ENCODE measurements at places on chromosomes 1 and 21.

- no peak for DNase-seq
These were observed 3.5 kb downstream of the KRTAP10-2 start for GRCh38 chr21:44547656-44548331.

GRCh38 chr1:225425201-225425786 lies 2.5 kb downstream of the LBR start:
- no peak for DNase-seq

- no peak for DNase-seq
These were observed 85.5 kb downstream of the CAMK2N1 start for GRCh38 chr1:20400341-20401177.

DNA sequence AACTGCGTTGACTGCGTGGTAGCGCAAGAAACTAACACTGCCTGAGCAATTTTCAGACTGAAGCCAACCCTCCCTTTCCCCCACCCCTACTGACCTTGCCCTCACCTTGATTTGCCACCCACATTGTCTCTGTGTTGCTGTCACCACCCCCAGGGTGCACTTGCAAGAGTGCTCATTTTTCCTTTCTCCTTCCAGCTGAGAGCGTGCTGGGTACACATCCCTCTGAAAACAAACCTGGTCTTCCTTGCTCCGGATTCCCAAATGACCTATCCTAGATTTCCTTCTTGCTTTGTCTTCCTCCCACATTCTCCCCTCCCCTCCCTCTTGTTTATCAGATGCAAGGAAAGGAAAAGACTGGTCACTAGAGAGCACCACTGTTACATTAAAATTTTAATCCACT lies 24.2 kb downstream of the MPZ start:
- no peak for DNase-seq

GRCh38 chr21:37642493-37642892 lies 273.8 kb downstream of the KCNJ6 start:
- DNase-seq = no peak

DNA sequence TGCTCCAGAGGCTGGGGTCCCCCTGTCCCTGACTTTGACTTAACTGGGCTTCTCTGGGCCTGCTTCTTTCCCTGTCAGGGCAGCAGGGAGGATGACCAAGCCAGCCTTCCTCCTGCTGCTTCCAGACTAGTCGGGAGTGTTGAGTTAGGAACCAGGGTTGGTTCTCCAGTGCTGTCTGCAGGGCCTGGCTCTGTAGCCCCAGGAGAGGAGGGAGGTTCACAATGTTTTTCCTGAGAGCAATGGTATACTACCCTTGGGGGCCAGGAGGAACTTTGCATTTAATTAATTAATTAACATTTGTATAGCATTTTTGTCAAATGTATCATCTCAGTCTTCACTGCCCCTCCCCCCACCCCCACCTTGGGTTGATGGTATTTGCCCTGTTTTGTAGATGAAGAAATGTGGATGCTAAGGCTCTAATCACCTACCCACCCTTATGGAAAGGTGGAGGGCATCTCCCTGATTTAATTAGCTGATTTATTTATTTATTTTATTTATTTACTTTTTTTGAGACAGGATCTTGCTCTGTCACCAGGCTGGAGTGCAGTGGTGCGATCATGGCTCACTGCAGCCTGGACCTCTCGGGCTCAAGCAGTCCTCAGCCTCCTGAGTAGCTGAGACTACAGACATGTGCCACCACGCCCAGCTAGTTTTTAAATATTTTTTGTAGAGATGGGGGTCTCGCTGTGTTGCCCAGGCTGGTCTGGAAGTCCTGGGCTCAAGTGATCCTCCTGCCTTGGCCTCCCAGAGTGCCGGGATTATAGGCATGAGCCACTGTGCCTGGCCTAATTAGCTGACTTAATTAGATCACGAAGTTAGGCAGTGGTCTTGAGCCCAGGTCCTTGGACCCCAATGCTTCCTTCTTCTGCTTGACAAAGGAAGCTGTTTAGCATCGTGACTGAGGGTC lies 6.6 kb downstream of the H6PD start:
- no peak for DNase-seq

DNA sequence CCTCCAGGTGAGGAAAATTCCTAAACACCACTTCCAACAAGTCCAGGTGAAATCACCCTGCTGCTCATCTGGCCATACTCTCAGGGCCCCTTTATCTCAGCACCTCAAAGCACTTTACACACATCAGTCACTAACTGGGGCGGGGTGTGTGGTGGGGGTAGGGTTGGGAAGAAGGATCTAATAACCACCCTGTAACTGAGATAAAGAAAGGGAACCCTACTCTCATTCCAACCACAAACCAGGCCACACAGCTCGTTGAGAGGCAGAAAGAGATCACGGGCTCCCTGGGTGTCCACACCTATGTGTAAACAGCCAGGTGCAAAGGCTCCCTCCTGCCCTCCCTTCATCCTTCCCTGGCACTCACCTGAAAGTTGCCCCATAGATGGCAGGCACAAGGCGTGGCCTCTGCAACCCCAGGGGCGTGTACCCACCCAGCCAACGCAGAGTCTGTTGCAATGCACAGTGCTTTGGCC lies 20.4 kb downstream of the GPR161 start:
- no peak for DNase-seq

GRCh38 chr1:165014753-165015152 lies 341.8 kb downstream of the LMX1A start:
- no peak for DNase-seq

DNA sequence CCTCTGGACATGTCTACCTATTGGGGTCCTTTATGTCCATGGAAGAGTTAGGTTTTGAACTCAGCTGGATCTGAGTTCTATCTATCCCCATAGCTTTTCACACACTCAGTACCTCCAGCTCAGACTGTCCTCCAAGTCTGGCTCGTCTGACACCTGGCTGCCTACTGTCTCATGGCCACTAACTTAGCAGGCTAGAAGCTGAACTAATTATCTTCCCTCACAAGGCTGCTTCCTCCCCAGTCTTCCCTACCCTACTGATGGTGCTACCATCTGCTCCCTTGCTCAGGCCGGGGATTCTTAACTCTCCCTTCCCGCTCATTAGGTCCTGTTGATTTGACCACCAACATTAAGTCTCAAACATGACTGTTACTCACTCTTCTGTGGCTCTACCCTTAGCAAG lies 13.4 kb downstream of the VANGL2 start:
- DNase-seq = no peak

DNA sequence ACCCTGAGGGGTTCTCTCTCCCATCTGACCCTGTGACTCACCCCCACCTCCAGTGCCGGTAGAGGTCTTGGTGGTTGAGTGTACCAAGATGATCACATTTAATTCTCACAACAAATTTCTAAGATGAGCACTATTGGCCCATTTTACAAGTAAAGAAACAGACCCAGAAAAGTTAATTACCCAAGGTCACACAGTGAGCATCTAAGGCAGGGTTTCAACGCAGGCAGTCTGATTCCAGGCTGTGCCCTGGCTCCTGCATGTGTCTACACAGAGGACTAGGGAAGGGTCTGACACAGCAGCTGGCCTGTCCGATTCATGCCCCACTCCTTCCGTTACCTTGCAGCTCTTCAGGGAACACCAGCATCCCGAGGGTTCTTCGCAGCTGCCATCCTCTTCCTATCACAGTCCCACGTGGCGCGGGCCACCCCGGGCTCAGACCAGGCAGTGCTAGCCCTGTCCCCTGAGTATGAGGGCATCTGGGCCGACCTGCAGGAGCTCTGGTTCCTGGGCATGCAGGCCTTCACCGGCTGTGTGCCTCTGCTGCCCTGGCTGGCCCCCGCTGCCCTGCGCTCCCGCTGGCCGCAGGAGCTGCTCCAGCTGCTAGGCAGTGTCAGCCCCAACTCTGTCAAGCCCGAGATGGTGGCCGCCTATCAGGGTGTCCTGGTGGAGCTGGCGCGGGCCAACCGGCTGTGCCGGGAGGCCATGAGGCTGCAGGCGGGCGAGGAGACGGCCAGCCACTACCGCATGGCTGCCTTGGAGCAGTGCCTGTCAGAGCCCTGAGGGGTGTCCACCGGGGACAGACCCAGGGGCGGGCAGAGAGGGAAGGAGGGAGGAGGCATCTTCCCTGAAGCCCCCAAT lies 7.5 kb downstream of the NCDN start:
- no peak for DNase-seq

DNA sequence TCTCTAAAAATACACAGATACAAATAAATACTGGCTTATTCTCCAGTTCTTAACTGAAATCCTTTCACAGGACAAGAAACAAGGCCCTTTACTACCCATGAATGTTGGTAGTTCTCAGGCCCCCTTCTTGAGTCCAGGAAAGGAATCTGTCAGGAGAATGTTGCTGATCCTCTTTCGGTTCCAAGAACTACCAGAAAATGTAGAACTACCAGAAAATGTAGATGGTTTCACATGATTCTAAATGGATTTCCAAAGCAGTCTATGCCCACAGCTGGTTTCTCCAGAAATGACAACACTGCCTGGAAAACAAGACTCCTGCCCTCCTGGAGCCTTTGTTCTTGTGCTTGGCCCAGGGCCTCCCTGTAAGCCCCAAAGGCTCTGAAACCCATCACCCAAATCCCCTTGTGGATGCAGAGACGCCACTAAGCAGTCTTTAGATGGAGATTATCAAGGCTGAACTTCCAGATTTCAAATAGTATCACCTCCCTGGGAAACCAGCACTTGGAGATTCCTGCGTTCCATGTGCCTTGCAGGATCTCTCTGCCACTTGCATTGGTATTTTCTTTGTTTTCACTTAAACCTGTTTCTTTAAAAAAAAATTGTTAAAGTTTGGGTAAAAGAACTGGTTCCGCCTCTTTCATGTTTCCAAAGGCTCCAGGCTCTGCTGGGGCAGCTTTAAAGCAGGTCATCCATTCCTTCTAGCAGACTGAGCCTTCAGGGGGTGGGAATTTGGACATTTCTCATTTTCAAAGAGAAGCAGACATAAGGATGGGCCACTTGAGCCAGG lies 53.4 kb downstream of the MAN1C1 start:
- no peak for DNase-seq

- no peak for DNase-seq
These were observed 867.4 kb upstream of the ADGRL2 start for GRCh38 chr1:80933346-80933745.

DNA sequence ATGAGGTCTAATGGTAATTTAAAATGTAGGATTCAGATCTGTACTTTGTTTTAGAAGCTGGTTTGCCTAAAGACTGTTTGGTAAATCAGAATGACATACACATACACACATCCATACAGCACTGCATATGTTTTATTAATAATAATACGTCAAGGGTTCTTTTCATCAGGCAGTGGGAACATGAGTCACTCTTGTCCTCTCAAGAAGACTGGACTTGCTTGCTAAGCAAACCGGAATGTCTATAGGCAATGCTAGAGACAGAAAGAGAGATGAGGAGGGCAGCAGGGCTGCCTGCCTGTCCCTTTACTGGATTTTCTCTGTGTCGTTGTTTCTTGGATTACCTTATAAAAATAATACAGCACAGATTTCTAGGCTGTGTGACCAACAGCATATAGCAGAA lies 119.1 kb upstream of the GALNT2 start:
- DNase-seq = no peak

DNA sequence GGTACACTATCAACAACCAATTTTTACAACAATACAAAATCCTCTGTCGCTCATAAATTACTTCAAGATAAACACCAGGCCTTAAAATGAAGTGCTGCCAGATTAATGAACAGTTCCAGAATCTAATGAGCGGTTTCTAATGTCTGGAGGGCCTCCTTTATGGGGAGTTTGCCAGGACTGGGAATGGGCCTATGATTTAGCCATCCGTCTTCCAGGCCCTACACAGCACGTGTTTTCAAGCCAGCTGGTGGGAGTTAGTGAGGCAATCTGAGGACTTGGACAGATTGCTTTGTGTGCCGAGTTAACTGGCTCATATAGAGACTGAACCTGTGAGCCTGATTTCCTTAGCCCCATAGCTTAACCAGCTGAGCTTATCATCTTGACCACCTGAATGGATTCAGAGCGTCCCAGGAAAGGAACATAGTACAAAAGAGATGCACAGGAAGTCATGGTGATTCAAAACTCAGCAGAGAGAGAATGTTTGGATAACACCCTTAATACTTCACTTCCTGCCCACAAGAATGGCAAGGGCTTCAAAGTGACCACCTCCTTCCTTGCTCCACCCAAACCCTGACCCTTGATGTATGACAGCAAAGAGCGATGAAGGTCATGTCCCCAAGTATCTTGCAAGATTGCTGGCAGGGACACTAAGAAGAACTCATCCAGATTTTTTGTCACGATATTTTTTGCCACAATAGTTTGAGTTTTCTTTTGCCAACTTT lies 143.5 kb downstream of the SLC30A10 start:
- DNase-seq = no peak

DNA sequence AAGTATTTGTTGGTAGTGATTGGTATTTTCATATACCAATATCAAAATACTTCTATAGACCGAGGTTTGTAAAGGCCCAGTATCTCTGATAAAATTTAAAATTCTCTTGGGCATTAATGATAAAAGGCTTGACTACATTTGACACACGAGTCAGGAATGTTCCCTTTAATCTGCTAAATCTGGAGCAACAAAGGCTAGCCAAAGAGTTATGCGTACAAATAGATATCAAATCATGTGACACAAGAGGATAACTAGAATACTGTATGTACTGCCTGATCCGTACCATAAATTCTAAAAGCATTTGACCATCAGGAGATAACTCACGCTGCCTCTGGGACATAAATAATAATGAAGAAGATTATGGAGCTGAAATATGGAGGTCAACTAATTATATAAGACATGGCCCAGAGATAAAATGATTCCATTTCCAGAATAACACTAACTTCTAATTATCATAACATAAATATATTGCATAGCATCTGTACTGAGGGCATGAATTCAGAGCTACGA lies 64.2 kb upstream of the SH3GLB1 start:
- no peak for DNase-seq

- DNase-seq = no peak
These were observed 63.0 kb downstream of the HIVEP3 start for GRCh38 chr1:41855713-41856112.

GRCh38 chr1:35810096-35810881 lies 2.5 kb downstream of the AGO4 start:
- DNase-seq = no peak

DNA sequence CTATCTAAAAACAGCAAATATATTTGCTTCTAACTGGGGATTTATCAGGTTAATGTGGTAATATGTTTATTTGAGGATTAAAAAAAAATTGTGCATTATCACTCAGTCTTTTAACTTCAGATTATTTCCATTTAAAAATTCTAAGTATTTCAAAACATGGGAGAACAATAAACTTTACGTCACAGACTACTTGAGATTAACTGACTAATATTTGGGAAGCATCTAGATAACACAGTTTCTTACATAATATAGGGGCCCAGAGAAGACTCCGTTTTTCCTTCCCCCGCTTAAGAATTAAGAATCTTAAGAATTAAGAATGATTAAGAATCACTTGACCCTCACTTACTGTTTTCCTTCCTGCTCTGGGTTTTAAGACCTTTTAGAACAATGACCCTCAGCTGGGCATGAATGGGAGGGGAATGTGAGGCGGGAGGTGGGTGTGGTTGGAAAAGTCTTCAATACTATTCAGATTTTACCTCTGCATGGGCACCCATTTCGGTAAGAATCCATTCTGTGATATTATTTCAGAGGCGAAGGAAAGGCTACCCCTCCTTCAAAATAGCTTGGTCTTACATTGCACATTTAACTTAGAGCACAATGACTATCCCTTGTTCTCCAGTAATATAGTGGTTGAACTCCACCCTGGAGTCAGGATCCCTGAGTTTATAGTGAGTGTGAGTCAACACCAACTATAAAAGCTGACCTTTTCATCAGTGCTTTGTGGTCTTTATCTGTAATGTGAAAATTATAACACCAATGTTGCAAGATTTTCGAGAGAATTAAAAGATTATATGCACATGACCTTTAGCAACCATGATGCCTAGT lies 821.3 kb downstream of the USP25 start:
- DNase-seq = no peak

GRCh38 chr1:8217011-8217711 lies 100.8 kb upstream of the SLC45A1 start:
- no peak for DNase-seq

- DNase-seq = no peak
These were observed 131.5 kb downstream of the KCNJ6 start for GRCh38 chr21:37784591-37785318.

Data from SK-N-MC (cell line).